ENCODE measurements at places on chromosomes 3 and 15.

DNA sequence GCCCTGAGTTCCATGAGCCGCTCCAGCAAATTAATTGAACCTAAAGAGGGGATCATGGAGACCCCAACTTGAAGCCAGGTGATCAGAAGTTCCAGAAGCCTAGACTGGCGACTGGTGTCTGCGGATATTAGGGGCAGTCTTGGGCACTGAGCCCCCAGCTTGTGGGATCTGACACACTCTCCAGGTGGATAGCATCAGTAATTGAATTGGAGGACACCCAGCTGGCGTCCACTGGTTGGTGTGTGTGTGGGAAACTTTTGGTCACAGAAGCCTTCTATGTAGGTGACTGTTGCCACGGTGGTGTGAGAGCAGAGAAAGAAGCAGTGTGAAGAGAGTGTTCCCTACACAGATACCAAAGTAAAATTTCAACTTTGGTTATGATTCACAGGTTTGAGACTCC lies 106.0 kb upstream of the ADPGK start:
- DNase-seq: no peak

DNA sequence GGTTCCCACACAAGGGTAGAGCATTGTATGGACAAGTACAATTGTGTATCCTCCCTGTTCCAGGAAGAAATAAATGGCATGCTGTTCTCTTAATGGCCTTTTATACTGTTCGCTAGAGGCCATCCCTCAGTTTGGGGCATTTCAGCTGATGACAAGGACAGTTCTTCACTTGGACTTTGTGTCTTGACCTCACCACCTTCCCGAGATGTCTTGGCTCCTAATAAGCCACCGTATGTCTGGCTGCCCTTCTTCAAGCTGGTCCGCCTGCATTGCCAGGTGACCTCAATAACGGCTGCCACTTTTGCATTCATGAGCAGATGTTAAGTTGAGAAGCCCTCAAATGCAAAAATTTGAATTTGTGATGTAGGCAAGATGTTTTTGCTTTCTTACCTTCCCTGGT lies 24.1 kb downstream of the ZBTB38 start:
- DNase-seq: no peak

DNA sequence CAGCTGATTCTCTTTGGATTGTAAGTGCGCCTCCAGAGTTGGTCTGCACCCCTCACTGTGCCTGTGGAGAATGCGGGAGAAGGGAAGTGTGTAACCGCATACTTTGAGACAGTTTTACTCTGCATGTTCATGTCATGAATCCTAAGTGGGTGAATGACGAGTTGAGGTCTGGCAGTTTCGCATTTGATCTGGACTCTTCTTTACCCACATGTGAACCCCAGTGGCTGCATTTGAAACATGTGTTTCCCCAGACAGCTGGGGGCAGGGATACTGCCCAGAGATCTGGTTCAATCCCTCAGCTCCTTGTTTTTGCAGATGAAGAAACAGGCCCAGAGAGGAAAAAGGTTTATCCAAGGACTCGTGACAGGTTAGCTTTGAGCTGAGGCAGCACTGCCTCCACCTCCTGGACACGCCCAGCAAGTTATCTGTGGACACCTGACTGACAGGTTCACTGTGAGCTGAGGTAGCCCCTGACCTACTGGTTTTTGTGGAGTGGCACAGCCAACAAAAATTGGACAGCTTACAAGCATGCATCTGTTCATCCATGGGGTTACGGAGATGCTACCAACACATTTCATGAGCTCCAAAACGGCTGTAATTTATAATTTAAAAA lies 207.3 kb downstream of the XXYLT1 start:
- DNase-seq: no peak

GRCh38 chr3:194884649-194885315 lies 199.1 kb downstream of the FAM43A start:
- DNase-seq: no peak

DNA sequence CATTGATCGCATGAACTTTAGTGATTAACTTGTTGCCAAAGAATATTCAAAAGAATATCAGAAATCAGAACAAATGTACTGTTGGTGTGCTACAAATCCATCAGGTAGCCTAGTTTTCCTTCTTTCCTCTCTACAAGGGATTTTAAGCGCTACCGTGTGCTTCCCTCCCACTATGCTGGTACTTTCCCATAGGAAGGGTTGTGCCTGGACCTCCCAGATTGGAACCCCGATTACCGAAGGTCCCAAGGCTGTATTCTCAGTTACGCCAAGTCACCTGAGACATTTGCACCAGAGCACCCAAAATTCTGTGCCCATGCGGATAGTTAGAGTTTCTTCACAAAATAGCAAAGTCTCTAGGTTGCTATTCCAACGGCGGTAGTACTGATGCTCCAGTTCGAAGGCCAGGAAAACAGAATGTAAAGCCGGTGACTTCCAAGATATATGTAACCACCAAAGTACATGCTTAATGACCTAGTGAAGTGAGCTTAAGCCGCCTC lies 23.4 kb upstream of the GATM start:
- no peak for DNase-seq

Data from GM12865 (cell line).